Spinal cord (tissue), 10 donors: ENCODE measurements at places on chromosomes 5 and 9.

- no peak for DNase-seq
Observed at GRCh38 chr9:36913393-36914211, 120.5 kb downstream of the PAX5 start.

GRCh38 chr9:114098936-114099668 is at the start of gene KIF12:
KIF12 (minus strand) TSS chr9:114099292; CDS start chr9:114099276, 16 bp downstream.
- no peak for DNase-seq

- DNase-seq, result no peak
Observed at GRCh38 chr9:108475813-108476212, 380.0 kb downstream of the ACTL7B start.

DNA sequence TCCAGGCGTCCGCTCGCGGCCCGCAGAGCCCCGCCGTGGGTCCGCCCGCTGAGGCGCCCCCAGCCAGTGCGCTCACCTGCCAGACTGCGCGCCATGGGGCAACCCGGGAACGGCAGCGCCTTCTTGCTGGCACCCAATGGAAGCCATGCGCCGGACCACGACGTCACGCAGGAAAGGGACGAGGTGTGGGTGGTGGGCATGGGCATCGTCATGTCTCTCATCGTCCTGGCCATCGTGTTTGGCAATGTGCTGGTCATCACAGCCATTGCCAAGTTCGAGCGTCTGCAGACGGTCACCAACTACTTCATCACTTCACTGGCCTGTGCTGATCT is 294 bp downstream of the ADRB2 start:
- DNase-seq, result no peak

- no peak for DNase-seq
Observed at GRCh38 chr9:84754461-84754860, 84.9 kb downstream of the NTRK2 start.

DNA sequence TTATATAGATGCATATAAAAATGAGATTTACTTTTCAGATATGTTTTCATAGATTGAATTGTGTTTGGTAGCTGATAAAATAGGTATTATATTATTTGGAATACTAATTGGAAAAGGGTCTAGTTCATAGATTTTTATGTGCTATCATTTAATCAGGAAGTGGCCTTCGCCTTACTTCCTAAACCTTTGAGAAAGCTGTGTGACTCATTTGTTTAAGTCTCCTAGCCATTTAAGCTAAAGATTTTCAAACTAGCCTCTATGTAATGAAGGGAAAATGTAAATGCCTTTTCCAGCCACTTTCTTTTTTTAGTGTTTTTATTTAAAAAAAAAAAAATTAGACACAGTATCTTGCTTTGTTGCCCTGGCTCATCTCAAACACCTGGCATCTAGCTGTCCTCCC is 97.5 kb downstream of the DMXL1 start:
- no peak for DNase-seq

- no peak for DNase-seq
Observed at GRCh38 chr9:27468000-27468399, 56.1 kb upstream of the IFNK start.

DNA sequence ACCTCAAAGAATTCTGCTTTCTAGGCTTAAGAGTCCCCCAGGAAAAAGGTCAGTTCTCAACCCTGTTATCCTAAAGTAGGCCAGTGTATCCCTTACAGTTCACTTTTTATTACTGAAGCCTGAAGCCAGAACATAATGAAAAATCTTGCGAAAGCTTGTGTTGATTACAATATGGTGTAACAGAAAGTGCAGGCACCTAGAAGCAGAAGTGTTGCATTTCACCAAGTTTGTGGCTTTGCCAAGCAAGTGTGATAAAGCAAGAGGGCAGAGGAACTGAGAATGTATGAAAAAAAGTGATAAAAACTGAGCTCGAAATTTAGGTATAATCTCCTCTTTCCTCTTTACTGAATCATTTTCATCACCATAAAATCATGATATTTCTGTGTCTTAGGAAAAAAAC is 26.2 kb downstream of the AGTPBP1 start:
- no peak for DNase-seq

DNA sequence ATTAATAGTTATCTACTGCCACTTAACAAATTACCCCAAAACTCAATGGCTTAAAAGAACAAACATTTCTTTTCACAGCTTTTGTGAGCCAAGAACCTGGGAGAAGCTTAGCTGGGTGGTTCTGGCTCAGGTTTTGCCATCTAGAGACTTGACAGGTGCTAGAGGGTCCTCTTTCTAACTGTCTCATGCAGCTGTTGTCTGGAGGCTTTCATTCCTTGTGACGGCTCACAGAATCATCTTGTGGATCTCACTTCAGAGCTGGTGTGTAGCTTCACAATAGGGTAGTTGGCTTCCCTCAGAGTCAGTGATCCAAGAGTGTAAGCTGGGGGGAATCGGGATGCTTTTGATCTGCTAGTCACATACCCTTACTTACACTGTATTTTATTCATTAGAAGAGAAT is 81.2 kb upstream of the APC start:
- DNase-seq, result no peak

- DNase-seq, result no peak
Observed at GRCh38 chr9:34659592-34660253, 2.7 kb downstream of the CCL27 start.

GRCh38 chr5:15320871-15321270 is 179.1 kb upstream of the FBXL7 start:
- DNase-seq, result peak; percentile 39

- DNase-seq, result no peak
Observed at GRCh38 chr5:135934939-135935338, 19.8 kb downstream of the LECT2 start.

DNA sequence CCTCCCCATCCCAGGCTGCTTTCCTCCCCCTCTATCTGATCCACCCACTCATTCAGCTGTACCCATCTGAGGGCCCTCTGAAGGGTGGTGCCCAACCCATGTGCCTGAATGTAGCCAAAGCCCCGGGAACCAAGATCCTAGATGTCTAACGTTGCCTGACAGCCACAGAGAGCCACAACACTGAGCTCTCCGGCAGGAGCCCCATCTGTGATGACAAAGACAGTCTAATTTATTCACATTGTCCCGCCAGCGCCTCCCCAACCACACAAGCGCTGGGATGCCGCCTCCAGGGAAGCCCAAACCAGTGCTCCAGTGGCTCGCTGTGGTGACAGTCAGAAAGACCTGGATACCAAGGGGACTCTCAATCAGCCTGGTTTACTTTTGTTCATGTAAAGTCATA is 8.4 kb downstream of the IGFBPL1 start:
- DNase-seq, result no peak

GRCh38 chr5:142680605-142681259 is 5.2 kb downstream of the FGF1 start:
- no peak for DNase-seq

- no peak for DNase-seq
Observed at GRCh38 chr5:1642621-1643061, 118.9 kb upstream of the LPCAT1 start.

DNA sequence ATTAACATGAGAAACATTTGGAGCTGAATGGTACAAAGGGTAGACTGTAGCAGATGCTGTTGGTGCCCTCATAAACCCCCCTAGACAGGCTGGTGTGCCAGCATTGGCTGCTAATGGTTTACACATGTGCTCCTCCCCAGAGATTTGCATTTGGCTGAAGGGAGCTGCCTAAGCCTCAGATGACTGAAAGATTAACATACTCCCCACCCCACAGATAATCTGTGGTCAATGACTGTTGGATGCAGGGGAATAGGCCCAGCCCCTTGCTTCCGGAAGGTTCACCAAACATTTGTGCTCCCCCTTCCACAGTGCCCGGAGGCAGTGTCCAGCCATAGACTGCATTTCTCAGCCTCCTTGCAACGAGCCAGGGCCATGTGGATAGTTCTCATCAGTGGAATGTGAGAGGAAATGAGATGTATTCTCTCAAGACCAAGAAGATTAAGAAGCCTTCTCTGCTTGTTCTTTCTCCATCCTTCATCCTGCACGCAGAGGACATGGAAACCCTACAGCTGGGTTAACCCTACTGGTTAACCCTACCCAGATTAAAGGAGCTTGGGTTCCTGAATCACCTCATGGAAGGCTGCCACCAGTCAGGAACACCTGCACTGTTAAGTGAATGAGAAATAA is 79.6 kb downstream of the PHAX start:
- DNase-seq, result peak; percentile 80

DNA sequence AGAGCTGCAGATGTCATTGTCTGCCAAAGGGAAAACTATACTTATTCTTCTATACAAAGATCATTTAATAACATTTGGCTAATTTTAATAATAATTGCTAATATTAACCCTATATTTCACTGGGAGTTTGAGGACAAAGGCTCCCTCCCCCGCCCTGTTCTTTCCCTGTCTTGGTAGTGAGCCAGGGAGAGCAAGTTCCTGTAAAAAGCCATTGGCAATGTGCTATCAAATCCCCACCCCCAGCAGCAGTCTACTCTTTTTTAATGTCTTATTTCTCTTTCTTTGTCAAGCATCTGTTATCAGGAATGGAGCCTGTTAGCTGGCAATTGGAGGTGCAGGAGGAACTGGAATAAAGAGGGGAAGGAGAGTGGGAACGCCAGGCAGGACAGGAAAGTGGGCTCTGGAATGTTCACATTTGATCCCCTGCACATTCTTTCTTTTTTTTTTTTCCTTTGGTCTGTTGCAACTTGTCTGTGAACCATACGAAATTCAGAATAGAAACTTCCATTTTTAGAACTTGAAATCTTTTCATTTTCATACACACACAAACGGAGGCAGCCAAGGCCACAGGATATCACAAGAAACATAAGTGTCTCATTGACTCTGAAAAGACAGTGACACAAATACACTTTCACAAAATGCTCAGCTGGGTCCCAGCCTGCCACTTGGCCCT is 664.8 kb upstream of the ZNF608 start:
- DNase-seq, result no peak

DNA sequence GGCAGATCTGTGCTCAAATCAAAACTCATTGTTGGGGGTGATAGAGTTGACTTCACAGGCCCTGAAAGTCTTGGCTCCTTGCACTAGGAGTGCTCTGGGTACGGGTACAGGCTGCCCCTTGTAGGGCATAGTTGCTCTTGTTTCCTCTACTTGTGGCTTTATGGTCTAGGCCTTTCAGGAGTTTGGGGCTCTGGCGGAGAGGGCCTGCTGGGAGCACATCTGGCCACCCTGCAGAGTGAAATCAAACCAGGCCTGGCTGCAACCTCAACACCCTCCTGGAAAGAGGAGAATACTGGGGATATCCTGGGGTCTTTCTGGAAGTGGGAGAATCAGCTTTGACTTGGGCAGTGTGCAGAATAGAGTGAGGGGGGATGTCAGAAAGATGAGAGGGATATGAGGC is 1.5 kb downstream of the TGFBI start:
- DNase-seq, result no peak

DNA sequence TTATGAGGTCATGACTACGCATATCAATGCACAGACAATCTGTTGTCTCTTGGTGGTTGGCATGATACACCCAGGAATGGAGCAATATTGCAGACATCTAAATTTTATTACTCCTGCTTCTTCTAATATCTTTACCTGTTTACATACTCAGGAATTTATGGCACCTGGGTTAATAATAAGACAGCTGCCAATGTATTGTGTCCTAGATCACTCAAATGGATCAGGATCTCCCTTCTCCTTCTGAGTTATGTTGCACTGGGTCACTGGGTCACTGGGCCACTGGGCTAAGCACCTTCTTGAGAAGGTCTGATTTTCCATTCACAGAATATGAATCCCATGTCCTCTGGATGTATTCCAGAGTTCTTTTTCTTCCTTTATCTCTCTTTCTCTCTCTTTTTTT is 41.8 kb downstream of the CCL28 start:
- no peak for DNase-seq

- no peak for DNase-seq
Observed at GRCh38 chr5:100746730-100747129, 156.4 kb downstream of the ST8SIA4 start.

GRCh38 chr9:26604076-26604662 is 288.4 kb downstream of the CAAP1 start:
- no peak for DNase-seq

GRCh38 chr5:150765799-150766169 is 7.0 kb upstream of the DCTN4 start:
- no peak for DNase-seq

- no peak for DNase-seq
Observed at GRCh38 chr5:152329761-152330283, 75.3 kb downstream of the NMUR2 start.

- DNase-seq, result no peak
Observed at GRCh38 chr9:15294604-15295003, 12.4 kb downstream of the TTC39B start.
